ENCODE measurements at places on chromosomes 3 and 15.

DNA sequence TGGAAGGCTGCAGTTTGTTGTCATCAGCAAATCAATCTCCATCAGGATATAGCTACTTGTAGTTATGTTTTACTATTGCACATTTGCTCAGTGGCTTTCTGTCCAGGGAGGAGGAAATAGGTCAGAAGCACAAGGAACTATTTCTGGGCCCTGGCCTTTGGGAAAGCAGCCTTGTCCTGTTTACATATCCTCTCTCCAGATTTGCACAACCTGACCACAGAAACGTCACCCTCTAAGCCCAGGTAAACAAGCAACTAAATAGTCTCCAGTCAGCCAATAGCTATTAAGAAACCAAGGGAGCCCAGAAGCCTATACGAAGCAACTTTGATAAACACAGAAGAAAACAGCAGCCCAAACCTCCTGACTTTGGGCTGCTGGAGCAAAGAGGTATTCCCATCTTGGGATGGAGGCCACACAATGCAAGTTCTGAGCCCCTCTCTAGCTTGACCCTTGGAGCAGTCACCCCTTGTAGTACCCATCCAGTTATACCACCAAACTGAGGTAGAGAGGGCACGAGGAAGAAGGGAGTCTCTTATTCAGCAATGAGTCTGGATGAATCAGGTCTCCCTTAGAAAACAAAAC is 2.3 kb upstream of the FEM1B start:
- no peak for DNase-seq

- no peak for DNase-seq
These were observed 213.6 kb downstream of the FEZF2 start for GRCh38 chr3:62159709-62160092.

GRCh38 chr15:47872208-47872607 is 154.9 kb downstream of the SEMA6D start:
- no peak for DNase-seq

DNA sequence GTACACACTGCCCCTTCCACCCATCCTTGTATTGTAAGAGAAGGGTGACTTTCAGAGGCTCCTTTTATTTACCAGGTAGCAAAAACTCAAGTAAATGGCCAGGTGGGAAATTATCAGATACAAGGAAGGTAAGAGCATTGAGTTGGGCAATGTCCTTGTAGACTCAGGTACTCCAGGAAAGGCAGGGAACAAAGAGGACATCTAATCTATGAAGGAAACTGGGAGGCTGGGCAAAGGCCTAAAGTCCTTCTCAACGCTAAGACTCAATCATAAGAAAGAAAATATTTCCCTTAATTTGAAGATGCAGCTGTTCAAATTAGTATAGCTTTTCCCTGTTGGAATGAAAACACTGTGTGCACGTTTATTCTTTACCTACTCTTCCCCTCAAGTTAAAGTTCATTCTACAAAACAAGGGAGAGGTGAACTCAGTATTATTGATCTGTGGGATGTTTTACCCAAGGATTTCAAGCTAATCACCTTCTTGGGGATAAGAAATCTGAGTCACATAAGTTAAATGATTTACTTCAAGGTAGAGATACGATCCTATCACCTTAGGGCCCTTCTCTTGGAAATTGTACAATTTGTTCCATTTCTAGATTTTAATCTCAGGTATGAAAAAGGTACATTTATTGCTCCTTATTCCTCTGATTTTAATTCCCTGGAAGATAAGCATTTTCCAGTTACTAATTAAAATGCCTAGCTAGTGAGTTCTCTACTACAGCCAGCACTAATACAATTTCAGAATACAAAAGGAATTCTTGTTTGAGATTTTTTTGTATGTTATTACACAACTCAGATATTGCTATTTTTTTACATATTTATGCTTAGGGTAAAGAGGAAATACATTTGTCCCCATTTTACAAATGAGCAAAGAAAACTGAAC is 80.6 kb downstream of the PLD1 start:
- no peak for DNase-seq

- DNase-seq: peak; percentile 15
These were observed 31.5 kb upstream of the KY start for GRCh38 chr3:134682196-134682880.

DNA sequence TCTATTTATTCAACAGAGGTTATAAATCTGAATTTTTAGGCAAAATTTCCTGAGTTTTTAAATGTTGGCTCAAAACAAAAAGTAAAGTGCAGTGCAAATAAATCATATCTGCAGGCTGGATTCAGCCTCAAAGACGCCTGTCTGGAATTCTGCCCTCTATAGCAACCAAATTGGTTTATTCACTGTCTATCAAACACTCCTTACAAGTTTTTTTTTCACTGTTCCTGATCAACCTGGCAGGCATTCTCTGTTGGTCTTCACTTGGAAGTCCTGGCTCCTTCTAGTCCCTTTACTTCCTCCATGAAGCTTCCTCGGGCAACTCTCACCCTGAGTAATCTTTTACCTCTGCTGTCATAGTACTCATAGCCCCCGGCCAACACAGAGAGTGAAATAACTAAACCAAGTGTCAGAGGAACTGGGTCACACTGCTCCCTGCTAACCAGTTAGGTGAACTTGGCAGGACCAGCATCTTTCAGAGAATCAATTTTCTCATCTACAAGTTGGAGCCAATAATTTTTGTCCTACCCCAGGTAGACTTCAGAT is 36.8 kb upstream of the TIPARP start:
- no peak for DNase-seq

GRCh38 chr15:90033448-90033847 is 32.3 kb downstream of the ZNF710 start:
- DNase-seq: no peak

- no peak for DNase-seq
These were observed 62.5 kb upstream of the TLE3 start for GRCh38 chr15:70160267-70160666.

GRCh38 chr15:40815042-40815698 is 7.9 kb upstream of the DNAJC17 start:
- no peak for DNase-seq

- no peak for DNase-seq
These were observed 257.6 kb upstream of the TLE3 start for GRCh38 chr15:70355275-70355795.

GRCh38 chr15:95594496-95594895 is 736.0 kb upstream of the NR2F2 start:
- DNase-seq: no peak

DNA sequence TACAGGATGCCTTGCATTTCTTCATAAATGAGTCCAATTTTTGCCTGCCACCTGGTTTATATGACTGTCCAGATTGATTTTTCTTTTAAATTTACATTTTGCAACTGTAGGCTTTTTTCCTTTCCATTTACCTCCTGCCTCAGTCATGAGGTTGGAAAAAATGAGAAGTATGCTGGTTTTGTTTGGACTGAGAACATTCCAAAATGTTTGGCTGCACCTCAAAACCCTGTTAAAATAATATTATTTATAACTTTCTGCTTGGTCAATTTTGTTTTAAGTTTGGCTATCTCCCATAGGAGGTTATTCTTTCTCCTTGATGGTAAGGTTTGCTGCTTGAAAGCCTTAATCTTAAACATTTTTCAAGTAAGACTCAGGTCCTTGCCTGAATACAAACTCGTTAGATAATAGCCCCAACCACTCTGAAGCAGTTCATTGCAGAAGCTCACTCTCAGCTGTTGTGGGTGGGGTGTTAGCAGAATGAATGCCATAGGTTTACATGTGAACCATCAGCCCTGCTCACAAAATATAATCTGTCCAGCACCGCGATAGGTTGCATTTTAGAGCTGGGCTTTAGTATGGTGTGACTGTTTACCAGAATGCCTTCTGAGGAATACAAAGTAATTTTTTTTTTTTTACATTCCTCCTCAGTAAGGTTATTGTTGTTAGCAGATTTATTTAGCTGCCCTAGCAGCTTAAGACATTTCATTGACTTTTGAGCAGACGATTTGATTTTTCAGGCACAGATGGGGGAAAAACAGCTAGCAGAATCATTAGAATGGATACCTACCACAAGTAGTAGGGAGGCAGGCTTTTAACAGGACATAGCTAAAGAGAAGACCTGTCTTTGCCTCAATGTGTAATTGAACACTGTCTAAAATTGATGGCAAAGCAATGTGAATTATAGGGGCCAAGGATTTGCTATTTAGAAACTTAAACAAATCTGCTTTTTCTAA is 630.8 kb upstream of the KCNMB2 start:
- DNase-seq: peak; percentile 94

- no peak for DNase-seq
These were observed 16.2 kb downstream of the XPC start for GRCh38 chr3:14162178-14162577.

DNA sequence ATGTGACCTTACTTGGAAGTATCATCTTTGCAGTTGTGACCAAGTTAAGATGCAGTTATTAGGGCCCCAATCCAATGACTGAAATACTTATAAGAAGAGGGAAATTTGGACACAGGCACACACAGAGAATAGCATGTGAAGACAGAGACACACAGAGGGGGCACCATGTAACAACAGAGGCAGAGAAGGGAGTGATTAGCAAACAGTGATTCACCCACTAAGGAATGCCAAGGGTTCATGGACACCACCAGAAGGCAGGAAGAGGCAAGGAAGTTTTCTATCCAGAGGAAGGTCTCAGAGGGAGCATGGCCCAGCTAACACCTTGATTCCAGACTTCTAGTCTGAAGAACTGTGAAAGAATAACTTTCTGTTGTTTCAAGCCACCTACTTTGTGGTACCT is 25.0 kb downstream of the SIDT1 start:
- DNase-seq: peak; percentile 62

GRCh38 chr3:62319570-62320243 is 53.6 kb downstream of the FEZF2 start:
- DNase-seq: no peak

- DNase-seq: no peak
These were observed 283.2 kb downstream of the ZBTB20 start for GRCh38 chr3:114863848-114864247.

DNA sequence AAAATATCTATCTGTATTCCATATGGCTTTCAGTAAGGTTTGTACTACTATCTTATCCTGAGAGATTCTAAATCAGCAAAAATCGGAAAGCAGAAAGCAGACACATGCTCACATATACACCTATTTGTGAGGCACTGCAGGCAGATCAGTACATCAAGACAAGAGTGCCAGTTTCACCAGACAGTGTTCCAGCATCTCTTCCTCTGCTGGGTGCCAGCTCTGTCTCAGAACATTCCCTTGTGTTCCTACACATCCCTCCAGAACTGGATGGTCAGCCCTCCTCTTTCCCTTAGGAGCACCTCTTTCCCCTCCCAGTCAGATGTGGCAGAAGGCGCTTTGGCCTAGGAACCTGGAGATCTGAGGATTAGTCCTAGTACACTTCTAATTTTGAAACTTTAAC is 121.3 kb upstream of the IL12A start:
- DNase-seq: no peak

DNA sequence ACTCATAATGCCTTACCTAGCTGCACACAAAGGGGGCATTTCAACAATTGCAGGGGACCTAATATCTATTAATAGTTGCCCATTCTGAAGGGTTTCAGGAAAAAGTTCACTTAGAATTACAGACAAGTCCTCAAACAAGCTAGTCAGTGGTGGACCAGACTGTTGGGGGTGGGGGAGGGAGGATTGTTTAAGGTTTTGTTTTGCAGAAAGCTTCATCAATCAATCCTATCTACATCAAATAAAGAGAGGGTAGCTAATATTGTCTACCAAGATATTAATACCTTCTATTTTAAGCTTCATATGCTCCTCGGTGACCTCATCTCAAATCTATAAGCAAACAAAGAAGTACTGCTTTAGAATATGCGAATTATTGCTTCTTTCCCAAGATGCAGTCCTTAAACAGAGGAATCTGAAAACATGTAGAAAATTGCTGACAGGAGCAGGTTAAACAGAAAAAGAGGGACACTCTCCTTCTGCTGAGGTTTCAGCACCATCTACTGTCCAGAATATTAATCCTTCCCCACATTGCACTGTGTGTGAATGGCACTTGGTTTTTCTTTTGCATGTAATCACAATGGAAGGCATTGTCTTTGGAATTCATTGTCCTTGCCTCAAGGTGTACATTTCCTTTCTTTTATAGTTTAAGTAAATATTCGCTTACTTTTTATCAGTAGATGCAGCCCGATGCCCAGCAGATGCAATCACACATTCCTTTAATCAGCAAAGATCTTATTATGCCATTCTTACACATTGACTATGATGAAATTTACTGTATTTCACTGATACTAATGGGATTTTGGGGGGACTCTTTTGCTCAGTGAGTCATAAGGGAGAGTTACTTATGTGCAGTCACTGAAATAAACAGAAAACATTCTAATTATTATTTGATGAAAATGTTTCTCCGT is 94.7 kb downstream of the IL5RA start:
- DNase-seq: peak; percentile 16

- no peak for DNase-seq
These were observed 38.6 kb downstream of the DENND6A start for GRCh38 chr3:57654267-57654666.

Data from fibroblast of skin of right quadriceps (primary cell).